ENCODE measurements at places on chromosomes 11 and 22. TPM values are rescaled to one million over a fixed set of nuclear protein-coding genes. Genes with fewer than 3 reads are reported as not detected.

DNA sequence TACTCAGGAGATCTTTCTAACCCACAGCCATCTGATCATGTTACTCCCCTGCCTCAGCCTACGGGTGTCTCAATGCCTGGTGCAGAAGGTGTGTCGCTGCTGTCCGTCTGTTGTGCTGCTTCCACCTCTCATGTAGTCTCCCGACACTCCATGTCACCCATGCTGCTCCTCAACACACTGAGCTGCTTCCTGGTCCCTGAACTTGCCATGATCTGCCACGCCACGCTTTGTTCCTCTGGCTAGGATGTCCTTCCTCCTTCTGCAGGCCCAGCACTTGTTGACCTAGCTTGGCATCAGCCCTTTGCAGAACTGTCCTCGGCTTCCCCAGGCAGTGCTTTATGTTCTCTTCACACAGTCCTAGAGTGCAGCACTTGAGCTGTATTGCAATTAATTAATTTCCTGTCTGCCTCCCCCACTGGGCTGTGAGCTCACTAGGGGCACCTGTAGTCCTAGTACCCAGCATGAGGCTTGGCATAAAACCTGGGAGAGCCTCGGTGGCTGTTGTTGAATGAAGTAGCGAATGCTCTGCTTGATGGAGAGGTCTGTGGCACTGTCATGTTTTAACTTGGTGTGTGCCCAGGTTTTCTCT lies 9.5 kb downstream of the GTPBP1 start:
- DNase-seq, result no peak
- no peak overlapping the region for H3K27ac ChIP-seq
- H3K4me1 ChIP-seq, result peaks cover 4% of the 10 kb centered on the region
- no peak overlapping the region for H3K4me3 ChIP-seq

The CBLIF gene
- total RNA-seq, result not detected

The TESMIN gene
- 0.56 TPM for total RNA-seq

- H3K27ac ChIP-seq, result no peak overlapping the region
- no peak overlapping the region for H3K4me3 ChIP-seq
- H3K36me3 ChIP-seq, result no peaks in the 10 kb centered on the region
- H3K4me1 ChIP-seq, result peaks cover 6% of the 10 kb centered on the region
These were observed 12.9 kb upstream of the ARHGAP42 start for GRCh38 chr11:100674212-100674611.

The PIK3C2A gene
- total RNA-seq, result 56.4 TPM

DNA sequence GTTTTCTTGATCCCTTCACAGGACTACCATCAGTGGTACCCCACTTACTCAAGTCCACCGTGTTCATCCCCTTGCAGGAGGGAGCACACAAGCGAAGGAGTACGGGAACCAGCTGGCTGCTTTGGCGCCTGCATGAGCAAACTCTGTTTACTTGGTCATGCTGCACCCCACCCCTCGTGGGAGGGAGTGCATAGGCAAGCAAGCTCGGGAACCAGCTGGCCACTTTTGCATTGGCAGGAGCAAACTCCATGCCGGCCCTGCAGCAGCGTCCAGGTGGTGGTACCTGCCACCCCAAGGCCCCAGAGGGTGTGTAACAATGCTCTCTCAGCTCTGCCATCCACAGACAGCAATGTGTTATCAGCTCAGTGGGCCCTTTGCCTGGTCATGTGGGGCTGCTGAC lies 737.8 kb downstream of the FAM181B start:
- no peaks in the 10 kb centered on the region for H3K4me1 ChIP-seq
- no peak overlapping the region for H3K27ac ChIP-seq
- H3K4me3 ChIP-seq, result no peak overlapping the region
- H3K36me3 ChIP-seq, result no peaks in the 10 kb centered on the region

DNA sequence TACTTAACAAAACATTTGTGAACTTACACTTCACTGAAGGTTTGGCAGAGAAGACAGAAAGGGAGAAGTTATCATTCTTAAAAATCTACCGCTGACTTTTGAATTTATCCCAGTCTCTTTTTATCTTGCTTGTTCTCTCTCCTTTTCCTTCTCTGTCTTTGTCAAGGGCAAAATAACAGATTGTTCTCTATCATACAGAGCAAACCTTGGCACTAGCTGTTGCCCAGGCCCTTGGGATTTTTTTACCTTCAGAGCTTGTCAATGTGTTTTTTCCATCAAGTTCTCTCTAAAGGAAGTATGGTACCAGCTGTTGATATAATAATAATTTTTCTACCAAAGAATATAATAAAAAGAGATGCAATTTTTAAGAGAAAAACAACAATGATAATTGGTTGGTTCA lies 67.2 kb downstream of the PPME1 start:
- no peak overlapping the region for H3K4me3 ChIP-seq
- H3K36me3 ChIP-seq, result peaks cover 16% of the 10 kb centered on the region
- no peaks in the 10 kb centered on the region for H3K27me3 ChIP-seq
- no peak overlapping the region for H3K27ac ChIP-seq

DNA sequence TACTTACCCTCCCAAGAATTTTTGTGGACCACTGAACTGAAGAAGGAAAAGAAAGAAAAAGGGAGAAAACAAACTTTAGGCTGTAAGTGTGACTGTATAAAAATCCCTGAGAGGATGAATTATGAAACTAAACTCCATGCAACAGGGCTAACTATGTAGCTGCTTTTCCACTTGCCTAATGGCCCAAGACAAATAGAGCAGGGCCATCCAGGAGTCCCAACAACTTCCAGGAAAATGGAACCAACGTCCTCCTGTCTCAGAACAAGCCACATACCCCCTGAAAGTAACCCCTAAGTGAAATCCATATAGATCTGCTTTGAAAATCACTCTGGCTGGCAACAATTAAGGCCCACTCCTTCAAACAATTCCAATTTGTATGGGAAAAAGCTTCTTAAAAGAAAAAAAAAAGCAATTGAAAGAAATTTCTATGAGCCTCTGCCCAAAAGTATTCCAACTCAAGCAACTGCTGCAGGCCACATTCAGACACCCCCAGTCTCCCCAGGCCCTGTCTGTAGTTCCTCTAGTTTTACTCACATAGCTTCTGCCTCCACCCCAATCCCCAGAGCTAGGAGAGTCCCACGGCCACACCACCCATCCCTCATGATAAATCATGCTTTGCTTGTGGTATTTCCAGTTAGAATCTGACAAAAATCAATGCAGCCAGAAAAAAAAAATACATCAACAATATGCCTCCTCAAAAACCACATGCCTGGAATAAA lies 12.7 kb downstream of the RBFOX2 start:
- H3K36me3 ChIP-seq, result no peaks in the 10 kb centered on the region
- peaks cover 13% of the 10 kb centered on the region for H3K4me1 ChIP-seq
- H3K27ac ChIP-seq, result no peak overlapping the region
- no peak overlapping the region for H3K4me3 ChIP-seq
- no peaks in the 10 kb centered on the region for H3K27me3 ChIP-seq
- DNase-seq, result no peak

The MS4A12 gene
- total RNA-seq, result not detected

DNA sequence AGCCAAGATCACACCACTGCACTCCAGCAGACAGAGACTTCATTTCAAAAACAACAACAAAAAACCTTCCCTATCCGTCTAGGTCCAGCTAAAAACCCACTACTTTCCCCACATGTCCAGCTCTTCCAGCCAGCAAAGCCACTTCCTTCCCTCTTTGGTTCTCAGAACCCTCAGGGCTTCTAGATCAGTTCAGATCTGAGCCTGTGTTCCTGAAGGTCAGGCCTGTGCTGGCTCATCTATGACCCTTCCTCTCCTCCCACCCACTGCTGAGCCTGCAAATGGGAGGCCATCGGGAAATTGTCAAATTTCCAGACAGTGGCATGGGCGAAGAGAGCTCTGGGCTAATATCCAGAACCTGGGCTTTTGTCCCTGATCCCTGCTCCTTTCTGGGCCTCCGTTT lies 37.8 kb downstream of the SLCO2B1 start:
- H3K4me1 ChIP-seq, result no peaks in the 10 kb centered on the region
- no peaks in the 10 kb centered on the region for H3K36me3 ChIP-seq
- no peak overlapping the region for H3K27ac ChIP-seq
- no peak overlapping the region for H3K4me3 ChIP-seq

- H3K27ac ChIP-seq, result no peak overlapping the region
- DNase-seq, result peak; percentile 87
- H3K27me3 ChIP-seq, result no peaks in the 10 kb centered on the region
- H3K4me1 ChIP-seq, result peaks cover 5% of the 10 kb centered on the region
- no peaks in the 10 kb centered on the region for H3K36me3 ChIP-seq
These were observed 187.9 kb downstream of the ETS1 start for GRCh38 chr11:128399251-128400121.

- H3K27me3 ChIP-seq, result no peaks in the 10 kb centered on the region
- no peaks in the 10 kb centered on the region for H3K4me1 ChIP-seq
- H3K4me3 ChIP-seq, result no peak overlapping the region
- no peak for DNase-seq
These were observed 610.9 kb downstream of the CNTN5 start for GRCh38 chr11:99631618-99632017.

GRCh38 chr11:2804701-2805387 lies 80.7 kb downstream of the CDKN1C start:
- no peak overlapping the region for H3K4me3 ChIP-seq
- no peak overlapping the region for H3K27ac ChIP-seq
- H3K27me3 ChIP-seq, result peaks cover 30% of the 10 kb centered on the region
- DNase-seq, result no peak
- no peaks in the 10 kb centered on the region for H3K4me1 ChIP-seq

DNA sequence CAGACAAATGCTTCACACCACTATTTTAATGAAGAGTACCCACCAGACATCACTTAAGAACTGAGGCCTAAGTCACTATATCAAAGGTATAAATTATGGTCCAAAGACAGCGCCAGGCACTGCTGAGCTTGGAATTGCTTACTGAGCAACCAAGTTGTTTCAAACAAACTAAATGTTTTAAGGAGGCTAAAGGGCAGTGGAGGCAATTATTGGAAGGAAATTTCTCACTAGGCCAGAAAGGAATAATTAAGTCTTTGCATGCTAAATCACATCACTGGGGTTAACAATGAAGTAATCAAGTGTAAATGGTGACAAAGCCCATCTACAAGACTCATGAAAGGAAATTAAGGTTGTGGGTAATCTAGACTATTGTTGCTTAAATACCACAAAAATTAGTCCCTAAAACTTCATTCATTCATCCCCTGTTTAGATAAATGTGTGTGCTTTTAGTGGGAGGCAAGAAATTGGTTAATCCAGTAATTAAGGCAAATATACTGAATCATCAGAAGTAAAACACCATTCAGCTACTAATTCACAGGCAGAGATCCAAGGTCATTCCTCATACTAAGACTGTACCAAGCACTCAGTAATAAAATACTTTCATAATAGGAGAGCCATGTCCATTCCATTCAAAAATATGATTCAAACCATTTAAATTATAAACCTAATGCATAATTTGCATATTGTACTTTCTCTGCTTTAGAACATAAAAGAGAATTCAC lies 21.2 kb downstream of the LGR4 start:
- no peak for DNase-seq
- H3K36me3 ChIP-seq, result no peaks in the 10 kb centered on the region
- H3K4me3 ChIP-seq, result no peak overlapping the region
- no peaks in the 10 kb centered on the region for H3K4me1 ChIP-seq

The SLC15A3 gene
- total RNA-seq, result 1.9 TPM
